ENCODE measurements at places on chromosomes 5 and 9. TPM values are rescaled to one million over a fixed set of nuclear protein-coding genes. Genes with fewer than 3 reads are reported as not detected.

- no peak for DNase-seq
Observed at GRCh38 chr9:29212397-29213387, 1639.4 kb upstream of the C9orf72 start.

Gene DMRTA1
- 0.14 TPM for total RNA-seq

DNA sequence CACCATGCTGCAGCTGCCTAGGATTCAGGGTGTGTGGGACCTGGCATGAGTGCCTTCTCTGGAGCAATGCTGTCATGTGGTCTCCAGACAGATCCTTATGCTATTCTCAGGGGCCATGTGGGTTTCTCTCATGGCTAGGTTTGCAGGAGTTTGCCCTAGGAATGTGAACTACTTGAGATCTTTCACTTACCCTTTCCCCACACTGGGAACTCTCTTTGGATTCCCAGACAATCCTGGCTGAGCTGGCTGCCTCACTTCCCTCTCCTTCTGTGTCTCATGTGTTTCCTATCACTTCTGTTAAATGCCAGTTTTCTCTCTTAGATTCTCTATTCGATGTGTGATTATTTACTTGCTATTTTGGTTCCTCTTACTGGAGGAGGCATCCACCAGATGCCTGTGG is 270.2 kb upstream of the RASA1 start:
- no peak for DNase-seq

GRCh38 chr9:5551368-5552150 is 41.2 kb downstream of the PDCD1LG2 start:
- no peak for DNase-seq

- no peak for DNase-seq
Observed at GRCh38 chr9:133355881-133356357, 368 bp downstream of the SURF1 start.

GRCh38 chr5:141866096-141866495 is 12.1 kb downstream of the PCDH1 start:
- DNase-seq: no peak

GRCh38 chr5:171978016-171978415 is 28.4 kb downstream of the FBXW11 start:
- no peak for DNase-seq

DNA sequence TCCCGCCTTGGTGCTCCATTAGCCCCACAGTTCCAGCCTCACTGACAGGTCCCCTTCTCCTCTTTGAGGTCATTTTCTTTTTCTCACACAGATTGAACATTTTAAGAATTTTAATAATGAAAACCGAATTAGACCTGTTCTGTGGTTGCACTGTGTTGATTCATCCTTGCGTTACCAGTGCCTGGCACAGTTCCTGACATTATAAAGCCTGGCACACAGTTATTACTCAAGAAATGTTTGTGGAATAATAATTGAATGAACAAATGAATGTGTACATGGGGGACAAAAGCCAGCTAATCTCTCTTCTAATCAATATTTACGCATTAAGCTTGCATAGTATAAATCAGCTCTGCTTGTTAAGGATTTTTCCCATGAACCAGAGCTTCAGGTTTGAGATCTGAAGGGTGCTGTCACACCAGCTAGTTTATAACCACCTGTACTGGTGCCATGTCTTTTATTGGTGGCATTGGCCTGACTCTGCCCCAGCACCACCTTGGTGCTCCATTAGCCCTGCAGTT is 80.0 kb downstream of the SV2C start:
- DNase-seq: no peak

DNA sequence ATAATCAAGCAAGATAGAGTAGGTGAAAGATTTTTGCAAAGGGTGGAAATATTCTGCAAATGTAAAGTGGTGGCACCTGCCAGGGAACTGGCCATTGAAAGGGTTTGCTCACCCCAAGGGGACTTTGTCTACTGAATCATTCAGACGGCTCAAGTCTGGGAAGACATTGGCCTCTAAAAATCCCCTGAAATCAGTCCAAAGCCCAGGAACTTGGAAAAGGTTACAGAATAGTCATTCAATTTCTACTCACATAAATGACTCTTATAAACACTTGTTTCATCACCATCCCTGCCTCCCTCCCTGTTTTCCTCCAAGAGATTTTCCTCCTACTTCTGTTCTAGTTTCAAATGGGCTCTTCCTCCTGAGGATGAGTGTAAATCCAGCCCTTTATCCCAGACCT is 28.5 kb downstream of the ZNF366 start:
- DNase-seq: no peak

DNA sequence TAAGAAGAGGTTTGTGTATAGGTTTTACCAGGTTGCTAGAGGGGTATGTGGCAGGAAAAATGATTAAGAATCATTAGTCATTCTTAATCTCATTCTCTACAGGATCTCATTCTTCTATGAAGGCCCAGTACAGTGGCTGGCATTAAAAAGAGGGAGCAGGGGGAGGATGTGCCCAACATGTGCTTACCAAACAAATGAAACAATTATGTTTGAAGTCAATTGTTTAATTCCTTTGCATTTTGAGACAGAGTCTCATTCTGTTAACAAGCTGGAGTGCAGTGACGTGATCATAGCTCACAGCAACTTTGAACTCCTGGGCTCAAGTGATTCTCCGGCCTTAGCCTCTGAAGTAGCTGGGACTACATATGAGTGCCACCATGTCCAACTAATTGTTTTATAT is 23.0 kb downstream of the FNIP1 start:
- no peak for DNase-seq

Gene IFNA13
- not detected for total RNA-seq

- DNase-seq: no peak
Observed at GRCh38 chr5:169765176-169765996, 128.3 kb downstream of the DOCK2 start.

GRCh38 chr5:149916334-149917072 is 28.1 kb downstream of the PDE6A start:
- no peak for DNase-seq

Gene ARID3C
- not detected for total RNA-seq

DNA sequence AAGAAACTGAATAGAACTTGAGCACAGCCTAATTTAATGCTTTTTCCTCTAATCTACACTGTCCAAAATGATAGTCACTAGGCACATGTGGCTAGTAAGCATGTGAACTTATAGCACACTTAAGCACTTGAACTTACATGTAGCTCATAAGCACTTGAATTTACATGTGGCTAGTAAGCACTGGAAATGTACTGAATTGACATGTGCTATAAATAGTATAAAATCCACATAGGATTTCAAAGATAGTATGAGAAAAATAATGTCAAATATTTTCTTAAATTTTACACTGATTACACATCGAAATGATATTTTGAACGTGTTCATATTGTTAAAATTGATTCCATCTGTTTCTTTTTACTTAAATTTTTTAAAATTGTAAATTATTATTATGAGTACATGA is 167.3 kb downstream of the CARTPT start:
- DNase-seq: no peak

- DNase-seq: no peak
Observed at GRCh38 chr9:98171176-98171925, 21.1 kb downstream of the CORO2A start.

GRCh38 chr5:45376417-45376816 is 319.8 kb downstream of the HCN1 start:
- DNase-seq: no peak

DNA sequence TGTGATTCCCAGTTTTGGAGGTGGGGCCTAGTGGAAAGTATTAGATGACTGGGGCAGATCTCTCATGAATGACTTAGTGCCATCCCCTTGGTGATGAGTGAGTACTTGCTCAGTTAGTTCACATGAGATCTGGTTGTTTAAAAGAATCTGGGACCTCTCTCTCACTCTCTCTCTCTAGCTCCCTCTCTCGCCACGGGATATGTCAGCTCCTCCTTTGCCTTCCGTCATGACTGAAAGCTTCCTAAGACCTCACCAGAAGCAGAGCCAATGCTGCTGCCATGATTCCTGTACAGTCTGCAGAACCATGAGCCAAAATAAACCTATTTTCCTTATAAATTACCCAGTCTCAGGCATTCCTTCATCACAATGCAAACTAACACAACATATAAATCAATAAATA is 176.7 kb downstream of the PRELID2 start:
- DNase-seq: no peak

GRCh38 chr5:138544181-138545134 is 1.4 kb upstream of the ETF1 start:
- DNase-seq: no peak

DNA sequence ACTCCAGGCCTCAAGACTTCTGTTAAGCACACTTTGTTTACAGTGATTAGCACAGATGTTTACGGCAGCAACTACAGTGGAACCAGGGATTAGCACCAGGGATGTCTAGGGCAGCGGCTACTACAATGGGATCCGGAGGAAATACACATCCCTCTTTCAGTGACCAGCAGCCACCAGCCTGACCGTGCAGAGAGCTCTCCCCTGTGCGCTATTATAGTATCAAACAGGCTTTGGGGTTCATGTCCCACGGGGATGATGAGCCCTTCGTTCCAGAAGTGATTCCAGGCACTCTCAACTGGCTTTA is 21.5 kb downstream of the GFPT2 start:
- no peak for DNase-seq

DNA sequence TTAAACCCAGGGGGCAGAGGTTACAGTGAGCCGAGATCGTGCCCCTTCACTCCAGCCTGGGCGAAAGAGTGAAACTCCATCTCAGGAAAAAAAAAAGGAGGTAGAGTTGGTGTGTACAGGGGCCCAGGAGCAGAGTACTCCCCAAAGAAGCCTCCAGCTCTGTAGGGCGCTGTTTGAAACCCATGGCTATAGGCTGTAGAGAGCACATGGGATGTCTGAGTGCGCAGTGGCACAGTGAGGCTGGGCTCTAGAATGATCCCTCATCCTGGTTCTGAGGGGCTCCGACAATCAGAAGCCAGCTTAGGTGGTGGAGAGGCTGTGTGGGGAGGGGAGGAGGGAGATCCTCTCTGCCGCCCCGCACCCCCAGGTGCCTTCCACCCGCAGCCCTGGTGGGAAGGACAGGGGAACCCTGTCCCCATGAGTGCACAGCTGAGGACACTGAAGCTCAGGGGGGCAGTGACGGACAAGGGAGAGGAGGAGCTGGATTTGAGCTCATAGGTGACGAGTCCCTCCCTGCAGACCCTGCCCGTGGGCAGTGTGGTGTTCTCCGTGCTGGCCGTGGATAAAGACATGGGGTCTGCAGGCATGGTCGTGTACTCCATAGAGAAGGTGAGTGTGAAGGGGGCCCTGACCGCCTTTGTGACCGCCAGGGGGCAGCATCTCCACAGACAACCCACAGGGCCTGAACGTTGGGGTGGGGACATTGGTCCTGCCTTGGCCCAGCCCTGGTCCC is 24.6 kb downstream of the CDHR2 start:
- peak; percentile 60 for DNase-seq

DNA sequence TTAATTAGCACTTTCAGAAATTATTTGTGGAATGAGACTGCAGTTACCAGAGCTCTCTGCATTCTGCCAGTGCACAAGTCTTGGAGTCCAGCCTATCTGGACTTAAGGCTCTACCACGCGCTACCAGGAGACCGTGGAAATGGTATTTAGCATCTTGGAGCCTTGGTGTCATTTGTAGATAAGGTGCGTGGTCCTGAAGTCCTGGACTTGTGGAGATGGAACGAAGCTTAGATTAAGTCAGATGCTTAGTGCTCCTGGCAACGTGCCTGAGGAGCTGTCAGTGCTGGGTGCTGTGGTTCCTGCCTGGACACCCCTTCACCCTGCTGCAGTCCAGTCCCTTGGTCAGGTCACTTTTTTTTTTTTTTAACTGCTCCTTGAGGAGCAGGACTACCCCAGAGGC is 59.7 kb downstream of the RCL1 start:
- no peak for DNase-seq

GRCh38 chr5:75412111-75412990 is 75.3 kb downstream of the HMGCR start:
- peak; percentile 4 for DNase-seq

GRCh38 chr5:142204219-142204618 is 95.6 kb downstream of the NDFIP1 start:
- no peak for DNase-seq

DNA sequence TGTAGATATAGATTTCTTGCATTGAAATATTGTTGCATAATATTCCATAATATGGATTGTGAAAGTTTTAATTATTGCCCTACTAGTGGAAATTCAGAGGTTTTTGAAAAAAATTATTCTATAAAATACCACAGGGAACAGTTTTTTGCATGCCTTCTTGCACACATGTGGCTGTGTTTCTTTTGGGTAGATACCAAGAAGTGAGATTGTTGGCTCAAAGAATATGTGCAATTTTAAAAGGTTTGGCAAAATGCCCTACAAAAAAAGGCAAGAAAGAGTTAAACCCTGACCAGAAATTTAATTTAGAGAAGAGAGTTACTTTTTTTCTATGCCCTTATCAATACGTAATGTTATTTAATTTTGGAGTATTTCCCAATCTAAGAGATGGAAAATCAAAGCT is 270.8 kb upstream of the DAPK1 start:
- DNase-seq: no peak

Gene ATOX1
- total RNA-seq: 135 TPM

GRCh38 chr5:125311743-125312142 is 565.3 kb upstream of the ZNF608 start:
- no peak for DNase-seq

DNA sequence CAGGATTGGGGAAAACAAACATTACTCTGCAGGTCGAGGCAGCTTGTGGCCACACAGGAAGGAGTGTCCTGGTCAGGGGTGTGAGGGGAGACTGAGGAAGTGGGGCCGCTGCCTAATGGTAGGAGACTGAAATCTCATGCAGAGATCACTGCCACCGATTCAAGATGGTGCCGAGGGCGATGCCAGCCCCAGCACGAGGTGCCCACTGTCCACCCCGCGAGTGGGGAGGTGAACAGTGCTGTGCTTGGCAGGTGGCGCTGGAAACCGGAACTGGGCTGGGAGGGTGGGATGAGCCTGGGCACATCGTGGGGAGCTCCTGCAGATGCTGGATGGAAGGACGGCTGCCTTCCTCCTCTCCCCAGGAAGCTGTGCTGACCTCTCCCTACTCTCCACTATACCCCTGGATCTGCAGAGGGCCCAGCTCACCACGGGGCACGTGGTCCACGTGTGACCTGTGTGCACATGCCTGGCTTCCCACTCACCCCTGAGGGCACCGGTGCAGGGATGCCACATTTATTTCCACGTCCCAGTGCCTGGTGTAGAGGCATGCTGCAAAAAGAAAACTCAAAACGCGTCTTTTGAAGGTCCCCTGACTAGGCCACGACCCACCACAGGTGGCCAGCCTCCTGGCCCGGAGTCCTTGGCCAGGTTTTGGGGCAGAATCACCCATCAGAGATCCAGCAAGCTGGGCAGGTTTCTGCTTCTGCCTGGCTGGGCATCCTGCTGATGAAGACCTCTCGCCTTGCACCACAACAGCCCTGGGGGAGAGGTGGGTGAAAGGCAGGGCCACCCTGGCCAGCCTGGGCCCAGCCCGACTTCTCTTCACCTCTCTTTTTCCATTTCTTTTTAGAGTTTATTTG is 71.7 kb upstream of the FCN1 start:
- DNase-seq: peak; percentile 13

Gene ELL2
- 78.1 TPM for total RNA-seq

DNA sequence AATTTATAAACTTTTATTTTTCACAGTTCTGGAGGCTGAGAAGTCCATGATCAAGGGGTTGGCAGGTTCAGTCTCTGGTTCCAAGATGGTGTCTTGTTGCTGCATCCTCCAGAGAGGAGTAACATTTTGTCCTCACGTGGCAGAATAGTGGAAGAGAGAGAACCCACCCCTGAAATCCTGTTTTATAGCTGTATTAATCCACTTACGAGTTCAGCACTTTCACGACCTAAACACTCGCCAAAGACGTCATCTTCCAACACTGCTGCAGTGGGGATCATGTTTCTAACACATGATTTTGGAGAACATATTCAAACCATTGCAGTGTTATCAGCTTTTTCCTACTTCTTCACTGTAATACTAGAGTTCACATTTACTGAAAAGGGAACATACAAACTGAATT is 233.0 kb upstream of the ATP10B start:
- no peak for DNase-seq

Gene PGGT1B
- 38.3 TPM for total RNA-seq

- no peak for DNase-seq
Observed at GRCh38 chr5:139886213-139886612, 90.6 kb downstream of the PSD2 start.

Data from Caco-2 (cell line).